Skin of body (tissue), 3 donors: ENCODE measurements at places on chromosomes 11 and 22. TPM values are rescaled to one million over a fixed set of nuclear protein-coding genes. Genes with fewer than 3 reads are reported as not detected.

Gene DNAJB7
- total RNA-seq, result not detected

Gene FAM180B
- 0.99 TPM for total RNA-seq

Gene BEST1
- 2.1 TPM for total RNA-seq

Gene ZBED5
- total RNA-seq, result 44.0 TPM
